Mucosa of gallbladder (tissue), 1 donor: ENCODE measurements at places on chromosomes 6 and 20. TPM values are rescaled to one million over a fixed set of nuclear protein-coding genes. Genes with fewer than 3 reads are reported as not detected.

RBPJL gene
- total RNA-seq, result 0.26 TPM

DNMT3B gene
- total RNA-seq, result 2.0 TPM

KHDC1L gene
- not detected for total RNA-seq

TINAG gene
- 8.8 TPM for total RNA-seq

SLC35B2 gene
- total RNA-seq, result 50.8 TPM

TGM3 gene
- 1.4 TPM for total RNA-seq

R3HDML gene
- not detected for total RNA-seq

KCNQ2 gene
- 0.46 TPM for total RNA-seq

NTSR1 gene
- 0.40 TPM for total RNA-seq

DNA sequence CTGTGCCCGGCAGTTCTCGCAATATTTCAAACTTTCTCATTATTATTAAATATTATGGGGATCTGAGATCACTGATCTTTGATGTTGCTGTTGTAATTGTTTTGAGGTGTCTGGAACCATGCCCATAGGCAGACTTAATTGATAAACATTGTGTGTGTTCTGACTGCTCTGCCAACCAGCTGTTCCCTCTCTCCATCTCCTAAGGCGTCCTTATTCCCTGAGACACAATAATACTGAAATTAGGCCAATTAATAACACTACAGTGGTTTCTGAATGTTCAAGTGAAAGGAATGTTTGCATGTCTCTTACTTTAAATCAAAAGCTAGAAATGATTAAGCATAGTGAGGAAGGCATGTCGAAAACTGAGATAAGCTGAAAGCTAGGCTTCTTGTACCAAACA is 7.6 kb downstream of the MAPK14 start:
- no peak for DNase-seq

DNA sequence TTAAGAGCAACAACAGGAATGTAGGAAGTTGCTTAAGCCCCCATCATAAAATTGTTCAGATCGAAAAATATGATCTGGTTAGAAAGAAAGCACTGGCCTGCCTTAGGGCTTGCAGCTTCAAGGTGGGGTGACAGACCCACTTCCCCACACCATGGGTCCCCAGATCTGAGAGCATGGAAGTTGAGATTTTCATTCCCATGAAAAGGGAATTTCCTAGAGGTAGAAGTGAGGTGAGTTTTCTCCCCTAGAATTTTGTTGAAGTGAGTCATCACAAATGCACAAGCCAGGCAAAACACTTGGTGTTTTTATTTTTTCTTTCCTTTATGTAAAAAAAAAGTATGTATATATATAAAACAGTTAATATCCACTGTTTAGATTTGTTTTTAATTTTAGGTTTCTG is 213.6 kb upstream of the SUPT3H start:
- no peak for DNase-seq

GRCh38 chr20:50528804-50529351 is 18.7 kb downstream of the PTPN1 start:
- DNase-seq, result no peak

GRCh38 chr6:47278545-47278944 is 31.2 kb downstream of the TNFRSF21 start:
- DNase-seq, result no peak

- DNase-seq, result no peak
Measured at GRCh38 chr6:7417684-7418083, 28.1 kb downstream of the RIOK1 start.

- DNase-seq, result no peak
Measured at GRCh38 chr6:15264902-15265761, 19.3 kb downstream of the JARID2 start.

DNA sequence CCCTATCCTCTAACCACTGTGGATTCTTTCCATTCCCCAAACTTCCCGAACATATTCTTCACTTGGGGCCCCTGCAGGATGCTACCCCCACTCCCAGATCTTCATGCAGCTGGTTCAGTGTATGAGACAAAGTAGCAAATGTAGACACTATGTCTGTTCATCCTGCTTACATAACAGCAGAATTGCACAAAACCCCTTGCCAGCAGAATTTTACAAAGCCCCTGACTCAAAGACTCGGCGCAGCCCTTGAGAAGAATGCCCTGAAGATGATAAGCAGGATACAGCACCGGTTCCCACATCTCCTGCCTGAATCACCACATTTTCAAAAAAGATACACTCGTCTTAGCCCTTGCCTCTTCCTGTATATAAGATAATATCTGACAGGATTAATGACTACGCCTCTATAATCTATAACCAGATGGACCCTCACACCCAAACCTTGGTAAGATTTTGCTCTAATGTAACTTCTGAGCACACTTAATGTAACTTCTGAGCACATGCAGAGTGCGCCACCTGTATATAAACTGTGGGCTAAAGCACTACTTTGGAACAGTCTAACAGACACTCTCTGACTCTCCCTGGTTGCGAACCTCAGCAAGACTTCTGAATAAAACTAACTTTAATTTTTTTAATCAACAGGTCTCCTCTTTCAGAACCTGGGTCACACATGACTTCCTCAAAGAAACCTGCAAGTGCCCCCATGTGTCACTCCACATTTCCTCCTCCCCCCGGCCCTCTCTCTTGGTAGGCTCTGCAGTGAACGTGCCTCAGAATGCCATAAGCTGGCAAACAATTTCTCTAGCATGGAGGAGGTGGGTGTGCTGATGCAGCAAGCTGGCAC is 28.7 kb downstream of the RALGAPA2 start:
- DNase-seq, result no peak

DNA sequence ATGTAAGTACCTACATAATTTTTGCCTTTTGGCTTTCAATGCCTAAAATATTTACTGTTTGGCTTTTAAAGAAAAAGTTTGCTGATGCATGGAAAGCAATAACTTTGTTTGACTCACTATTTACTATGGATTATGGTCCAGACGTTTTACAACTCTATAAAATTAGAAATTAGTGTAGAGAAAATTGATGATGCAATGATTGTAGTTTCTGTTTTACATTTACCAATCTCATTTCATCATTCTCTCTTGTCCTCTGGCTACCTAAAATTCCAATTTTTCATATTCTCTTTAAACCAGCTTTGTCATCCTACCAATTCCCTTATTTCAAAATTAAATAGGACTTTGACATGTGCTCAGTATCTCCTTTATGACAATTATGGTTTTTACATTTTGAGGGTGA is 131.0 kb downstream of the IMPG1 start:
- DNase-seq, result no peak

DNA sequence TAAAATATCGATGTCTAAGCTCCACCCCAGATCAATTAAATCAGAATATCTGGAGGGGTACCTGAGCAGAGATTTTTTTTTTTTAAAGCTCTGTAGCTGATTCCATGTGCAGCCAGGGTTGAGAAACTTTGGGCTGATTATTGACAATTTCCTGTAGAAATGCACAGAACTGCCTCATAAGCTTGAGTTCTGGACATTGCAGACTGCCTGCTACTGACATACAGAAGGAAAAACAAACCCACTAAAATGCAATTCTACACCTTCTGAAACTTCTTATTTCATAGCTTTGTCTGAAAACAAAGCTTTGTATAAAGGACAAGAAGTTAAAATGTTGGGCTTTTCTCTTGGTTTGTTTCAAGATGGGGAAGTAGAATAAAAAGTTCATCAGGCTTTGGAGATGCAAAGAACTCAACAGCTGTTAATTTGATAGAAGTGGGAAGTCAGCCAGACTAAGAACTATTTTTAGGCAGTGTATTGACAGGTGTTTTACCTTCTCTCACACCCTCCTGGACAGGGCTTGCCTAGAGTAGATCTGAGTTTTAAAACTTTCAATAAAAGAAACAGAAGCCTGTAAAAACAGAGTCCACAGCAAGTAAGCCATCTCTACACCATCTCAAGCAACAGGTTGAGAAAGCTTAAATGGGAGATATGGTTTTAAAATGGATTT is 147.7 kb downstream of the KCNQ5 start:
- DNase-seq, result no peak

- DNase-seq, result no peak
Measured at GRCh38 chr6:154632119-154632518, 101.1 kb upstream of the SCAF8 start.

DNA sequence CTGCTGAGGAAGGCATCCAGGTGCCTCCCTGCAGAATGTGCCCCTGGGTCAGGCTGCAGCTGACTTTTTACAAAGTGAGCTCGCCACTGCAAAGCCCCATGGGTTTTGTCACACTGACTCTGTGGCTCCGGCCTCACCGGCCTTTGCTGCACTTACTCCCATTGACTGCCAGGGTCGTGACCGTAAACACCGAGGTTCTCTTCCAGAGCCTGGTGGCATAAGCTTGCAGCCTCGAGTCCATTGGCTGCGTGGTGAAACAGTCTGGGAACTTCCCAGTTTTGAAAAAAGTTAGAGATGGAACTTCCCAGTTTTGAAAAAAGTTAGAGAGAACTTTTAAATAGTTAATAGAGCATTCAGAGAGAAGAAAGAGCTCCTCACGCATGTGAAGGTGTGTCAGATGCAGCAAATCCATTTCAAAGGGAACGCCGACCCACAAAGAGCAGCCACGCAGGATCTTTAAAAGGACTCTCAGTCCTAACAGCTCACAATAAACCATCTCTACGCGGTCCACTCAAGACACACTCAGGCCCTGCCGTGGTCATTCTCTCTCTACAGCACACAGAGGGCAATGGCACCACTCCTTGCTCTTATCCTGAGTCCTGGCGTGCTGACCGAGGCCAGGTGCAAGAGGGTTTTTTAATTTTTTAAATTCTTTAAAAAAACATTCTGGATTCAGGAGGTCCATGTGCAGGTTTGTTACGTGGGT is 12.8 kb downstream of the RAMACL start:
- no peak for DNase-seq

DNA sequence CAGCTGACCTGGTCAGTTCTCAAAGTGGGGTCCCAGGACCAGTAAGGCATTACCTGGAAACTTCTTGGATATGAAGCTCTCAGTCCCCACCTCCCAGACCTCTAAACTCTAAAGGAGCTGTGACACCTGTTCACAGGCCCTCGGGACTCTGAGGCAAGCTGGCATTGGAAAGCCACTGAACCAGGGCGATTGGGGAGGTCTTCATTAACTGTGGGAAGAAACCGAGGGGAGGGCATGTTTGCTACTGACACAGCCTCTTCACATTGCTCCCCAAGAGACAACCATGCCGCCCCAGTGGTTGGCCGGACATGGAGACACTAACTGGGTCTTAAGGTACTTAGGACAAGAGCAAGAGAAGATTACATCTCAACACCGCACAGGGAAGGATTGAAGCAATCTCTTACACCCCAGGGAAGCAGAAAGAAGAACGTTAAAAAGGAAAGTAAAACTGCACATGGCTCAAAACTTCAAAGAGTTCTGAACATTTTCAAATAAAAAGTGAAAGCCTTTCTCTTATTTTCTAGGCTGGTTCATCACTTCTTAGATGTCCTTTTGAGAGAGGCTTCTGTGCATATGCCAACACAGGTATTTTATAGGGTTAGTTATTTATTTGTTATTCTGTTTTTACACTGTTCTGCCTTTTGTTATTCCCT is 210.0 kb upstream of the CST7 start:
- no peak for DNase-seq

GRCh38 chr6:88585276-88585692 is 378.1 kb downstream of the RNGTT start:
- DNase-seq, result no peak
